Left ventricle myocardium superior (tissue), 1 donor: ENCODE measurements at places on chromosomes 13 and 19. TPM values are rescaled to one million over a fixed set of nuclear protein-coding genes. Genes with fewer than 3 reads are reported as not detected.

The LRRC63 gene
- 0.17 TPM for total RNA-seq

GRCh38 chr19:49832556-49832955 lies 14.5 kb downstream of the MED25 start:
- DNase-seq = no peak

DNA sequence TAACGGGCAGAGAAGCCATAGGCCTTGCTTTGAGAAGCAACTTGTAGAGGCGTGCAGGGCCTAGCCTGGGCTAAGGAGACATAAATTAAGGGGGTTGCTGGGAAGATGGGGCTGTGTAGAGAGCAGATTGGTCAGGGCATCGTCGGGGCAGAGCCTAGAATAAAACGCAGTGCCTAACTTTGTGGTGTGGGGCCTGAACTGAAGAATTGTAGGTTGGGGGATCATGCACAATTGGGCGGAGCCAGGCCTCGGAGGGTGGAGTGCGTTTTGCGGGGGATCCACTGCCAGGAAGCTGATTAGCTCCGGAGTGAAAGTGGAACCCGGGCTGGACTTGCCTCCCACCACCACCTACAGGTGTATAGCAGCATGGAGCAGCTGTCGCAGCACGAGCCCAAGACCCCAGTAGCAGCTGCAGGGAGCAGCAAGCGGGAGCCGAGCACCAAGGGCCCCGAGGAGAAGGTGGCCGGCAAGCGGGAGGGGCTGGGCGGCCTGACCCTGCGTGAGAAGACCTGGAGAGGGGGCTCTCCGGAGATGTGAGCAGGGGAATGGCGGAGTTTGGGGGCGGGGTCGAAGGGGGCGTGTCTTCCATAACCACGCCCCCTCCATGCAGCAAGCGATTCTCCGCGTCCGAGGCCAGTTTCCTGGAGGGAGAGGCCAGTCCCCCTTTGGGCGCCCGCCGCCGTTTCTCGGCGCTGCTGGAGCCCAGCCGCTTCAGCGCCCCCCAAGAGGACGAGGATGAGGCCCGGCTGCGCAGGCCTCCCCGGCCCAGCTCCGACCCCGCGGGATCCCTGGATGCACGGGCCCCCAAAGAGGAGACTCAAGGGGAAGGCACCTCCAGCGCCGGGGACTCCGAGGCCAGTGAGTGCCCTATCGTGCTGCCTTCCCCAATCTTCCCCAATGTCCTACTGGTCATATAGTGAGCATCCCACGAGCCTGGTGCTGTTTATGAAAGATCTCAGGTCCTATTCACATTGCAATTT lies 13.8 kb downstream of the DNASE2 start:
- DNase-seq = peak; percentile 72

DNA sequence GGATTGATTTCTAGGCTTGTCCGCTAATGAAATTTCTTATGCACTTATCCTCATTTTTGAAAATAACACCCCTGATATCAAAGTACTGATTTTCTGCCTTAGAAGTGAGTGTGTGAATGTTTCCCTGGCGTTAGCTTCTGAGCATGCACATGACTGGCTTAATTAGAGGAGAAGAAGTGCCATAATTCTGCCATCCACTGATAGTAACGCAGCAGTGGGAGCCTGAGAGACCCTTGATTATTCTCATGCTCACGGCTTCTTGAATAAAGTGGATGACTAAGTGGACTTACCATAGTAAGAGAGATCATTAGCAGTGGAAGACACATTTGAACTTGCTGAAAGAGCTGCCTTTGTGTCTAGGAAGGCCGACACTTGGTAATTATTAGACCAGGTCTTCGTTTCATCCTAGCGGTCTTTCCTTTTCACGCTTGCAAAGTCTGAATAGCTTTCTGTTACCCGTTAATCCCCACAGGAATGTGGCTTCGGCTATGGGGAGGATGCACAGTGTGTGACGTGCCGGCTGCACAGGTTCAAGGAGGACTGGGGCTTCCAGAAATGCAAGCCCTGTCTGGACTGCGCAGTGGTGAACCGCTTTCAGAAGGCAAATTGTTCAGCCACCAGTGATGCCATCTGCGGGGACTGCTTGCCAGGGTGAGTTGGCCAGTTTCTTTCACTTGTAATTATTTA lies 45.3 kb downstream of the TNFRSF19 start:
- DNase-seq = no peak

The KIR2DL4 gene
- not detected for total RNA-seq

DNA sequence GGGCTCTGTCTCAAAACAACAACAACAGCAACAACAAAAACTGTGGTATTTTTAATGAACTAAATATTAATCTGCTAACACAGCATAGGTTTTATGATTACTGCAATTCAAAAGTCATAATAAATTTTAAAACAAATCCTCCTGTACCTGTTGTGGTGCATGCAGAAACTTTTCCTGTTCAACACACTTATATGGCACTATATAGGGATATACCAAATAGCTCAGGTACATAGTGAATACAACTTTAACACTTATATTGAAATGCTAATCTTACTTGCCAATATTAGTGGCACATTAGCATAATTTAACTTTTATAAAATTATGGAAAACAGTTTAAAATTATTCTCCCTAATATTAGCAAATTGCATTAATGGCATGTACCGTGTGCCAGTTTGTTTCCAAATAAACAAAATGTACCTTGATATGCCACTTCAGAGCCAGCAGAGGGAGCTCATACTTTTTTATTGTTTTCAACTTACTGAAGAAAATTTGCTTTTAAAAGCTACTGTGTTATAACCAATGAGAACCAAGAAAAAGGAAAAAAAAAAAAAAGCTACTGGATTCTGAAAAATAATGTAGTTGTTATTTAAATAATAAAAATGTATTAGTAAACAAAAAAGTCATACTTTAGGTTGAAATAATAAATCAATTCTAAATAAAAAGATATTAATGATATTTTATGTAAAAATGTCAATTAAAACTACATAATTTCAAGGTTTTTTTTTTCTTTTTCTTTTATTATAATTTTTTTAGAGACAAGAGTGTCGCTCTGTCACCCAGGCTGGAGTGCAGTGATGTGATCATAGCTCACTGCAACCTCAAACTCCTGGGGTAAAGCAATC lies 18.0 kb upstream of the RBM26 start:
- DNase-seq = no peak

The IFI30 gene
- 20.6 TPM for total RNA-seq

DNA sequence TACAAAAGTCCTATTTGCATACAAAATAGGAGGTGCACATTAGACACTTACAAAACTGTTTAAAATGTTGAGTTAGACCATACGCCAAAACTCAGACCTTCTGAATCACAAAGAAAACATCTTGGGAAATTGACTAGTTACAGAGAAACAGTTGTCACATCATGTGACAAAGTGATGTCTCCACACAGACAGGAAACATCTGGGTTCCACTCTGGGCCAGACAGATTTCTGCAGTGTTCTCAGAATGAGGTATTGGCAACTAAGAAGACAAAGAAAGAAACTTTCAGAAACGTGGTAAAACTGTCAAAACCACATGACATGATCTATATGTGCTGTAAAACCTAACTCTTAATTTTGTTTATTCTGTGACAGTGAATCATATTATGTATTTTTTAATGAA lies 6.7 kb downstream of the ZNF793 start:
- DNase-seq = no peak

- no peak for DNase-seq
Observed at GRCh38 chr19:37946132-37946531, 39.1 kb downstream of the SIPA1L3 start.

- DNase-seq = no peak
Observed at GRCh38 chr13:21637296-21637695, 33.3 kb upstream of the MICU2 start.

DNA sequence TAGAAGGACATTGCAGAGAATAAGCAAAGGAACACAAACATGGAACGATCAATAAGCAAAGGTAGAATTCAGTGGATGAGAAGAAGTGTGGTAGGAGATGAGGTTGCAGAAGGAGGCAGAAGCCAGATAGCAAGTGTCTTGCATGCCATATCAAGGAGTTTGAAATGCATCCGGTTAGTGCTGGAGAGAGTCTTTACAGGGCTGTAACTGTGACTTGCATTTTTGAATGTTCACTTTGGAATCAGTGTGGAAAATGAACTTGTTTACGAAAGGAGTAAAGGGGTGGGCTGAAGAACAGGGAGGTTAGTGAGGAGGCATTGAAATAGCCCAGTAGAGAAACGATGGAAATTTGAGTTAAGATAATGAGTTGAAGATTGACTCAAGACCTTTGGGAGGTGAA lies 90.7 kb upstream of the MBNL2 start:
- no peak for DNase-seq

GRCh38 chr13:20995245-20995838 lies 66.0 kb downstream of the LATS2 start:
- DNase-seq = no peak

DNA sequence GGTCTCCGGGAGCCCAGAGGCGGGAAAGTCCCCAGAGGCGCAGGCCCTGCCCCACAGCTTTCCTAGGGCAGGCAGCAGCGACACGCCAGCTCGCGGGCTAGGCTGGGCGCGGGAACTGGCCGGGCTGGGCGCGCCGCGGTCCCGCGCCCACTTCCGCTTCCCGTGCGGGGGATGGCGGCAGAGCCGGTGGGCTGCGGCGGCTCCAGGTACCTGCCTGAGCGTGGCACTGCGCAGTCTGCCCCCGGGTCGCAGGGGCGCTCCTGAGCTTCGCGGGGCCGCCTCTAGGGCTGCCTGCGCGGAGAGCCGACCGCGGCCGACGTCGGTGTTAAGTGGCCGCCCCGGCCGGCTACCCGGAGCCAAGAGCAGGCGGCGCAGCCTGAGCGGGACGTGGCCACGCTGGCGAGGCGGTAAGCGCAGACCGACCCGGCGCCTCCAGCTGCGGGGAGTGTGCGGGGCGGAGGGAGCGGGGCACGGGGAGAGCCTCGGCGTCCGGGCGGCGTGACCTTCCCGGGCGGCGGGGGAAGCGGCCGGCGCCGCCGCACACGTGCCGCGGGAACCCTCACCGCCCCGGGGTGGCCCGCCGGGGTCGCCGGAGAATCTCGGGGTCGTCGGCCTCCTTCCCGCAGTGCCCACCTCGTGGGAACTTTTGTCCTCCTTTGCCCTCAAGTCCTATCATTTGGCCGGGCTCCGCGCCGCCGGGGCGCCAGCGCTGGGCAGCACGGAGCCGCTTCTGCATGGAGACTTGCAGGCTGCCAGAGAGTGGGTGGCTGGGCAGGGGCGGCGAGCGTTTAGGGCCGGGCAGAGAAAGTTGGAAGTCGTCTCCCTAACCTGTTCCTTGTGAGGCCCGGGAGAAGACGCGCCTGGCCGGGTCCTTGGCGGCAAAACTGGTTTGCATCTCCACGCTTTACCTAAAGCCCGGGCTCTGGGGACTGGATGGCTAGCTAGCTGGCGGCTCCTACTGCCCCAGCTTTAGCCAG lies 31.4 kb upstream of the MPHOSPH8 start:
- peak; percentile 64 for DNase-seq

DNA sequence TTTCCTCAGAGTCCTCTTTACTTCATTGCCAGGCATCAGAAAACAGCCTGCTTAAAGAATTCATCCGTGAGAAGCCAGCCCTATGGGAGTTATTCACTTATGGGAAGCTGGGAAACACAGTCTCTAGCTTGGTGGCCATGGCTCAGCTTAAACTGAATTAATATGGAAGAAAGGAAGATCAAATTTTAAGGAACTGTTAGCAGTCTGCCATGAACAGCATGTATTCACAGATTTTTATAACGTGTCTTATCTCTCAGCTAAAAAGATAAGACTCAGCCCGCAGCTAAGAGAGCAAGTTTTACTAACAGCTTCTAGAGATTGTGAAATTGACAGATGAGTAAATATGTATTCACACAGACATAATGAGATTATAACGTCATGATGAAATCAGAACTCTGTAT lies 253.7 kb upstream of the RXFP2 start:
- no peak for DNase-seq

DNA sequence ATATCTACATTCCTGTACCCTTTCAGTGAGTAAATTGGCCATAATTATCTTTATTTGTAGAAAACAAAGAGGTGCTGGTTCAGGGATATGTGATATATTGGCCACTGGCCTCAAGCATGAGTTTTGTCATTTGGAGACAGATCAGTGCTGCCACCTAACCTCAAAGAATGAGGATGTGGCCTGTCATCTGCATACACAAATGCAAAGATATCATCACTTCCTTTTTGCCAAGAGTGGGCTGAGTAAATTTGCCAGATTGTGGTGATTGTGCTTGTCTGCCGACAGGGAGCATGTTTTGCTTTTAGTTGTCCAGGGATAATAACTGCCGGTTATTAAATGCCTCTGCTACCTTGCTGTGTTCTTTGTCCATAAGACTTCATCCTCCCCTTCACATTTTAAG lies 44.2 kb downstream of the WASF3 start:
- DNase-seq = no peak

GRCh38 chr13:99087098-99087953 lies 109.5 kb upstream of the DOCK9 start:
- DNase-seq = peak; percentile 95

The KIR2DL3 gene
- total RNA-seq = not detected

The PSG6 gene
- total RNA-seq = not detected

The EIF3K gene
- 674 TPM for total RNA-seq

DNA sequence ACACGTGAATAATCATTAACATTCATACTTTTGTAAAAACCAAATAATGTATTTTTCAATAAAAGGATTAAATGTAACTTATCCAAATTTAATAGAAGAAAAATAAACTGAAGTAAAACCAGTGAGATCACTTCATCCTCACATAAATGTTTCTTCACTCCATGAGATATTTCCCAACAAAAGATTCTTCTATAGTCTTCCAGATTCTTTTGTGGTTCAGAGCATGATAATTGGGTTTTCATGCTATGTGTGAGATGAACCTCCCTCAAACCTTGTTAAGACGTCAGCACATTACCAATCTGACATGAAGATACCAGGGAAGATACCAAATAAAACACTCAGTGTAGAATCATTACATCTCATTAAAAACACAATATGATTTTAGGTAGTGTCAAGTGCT lies 62.9 kb upstream of the OXGR1 start:
- DNase-seq = no peak

The SIGLEC8 gene
- total RNA-seq = 0.15 TPM

GRCh38 chr19:7504684-7505083 lies 11.2 kb upstream of the ZNF358 start:
- DNase-seq = no peak

GRCh38 chr13:111602874-111603273 lies 282.4 kb downstream of the TEX29 start:
- no peak for DNase-seq

DNA sequence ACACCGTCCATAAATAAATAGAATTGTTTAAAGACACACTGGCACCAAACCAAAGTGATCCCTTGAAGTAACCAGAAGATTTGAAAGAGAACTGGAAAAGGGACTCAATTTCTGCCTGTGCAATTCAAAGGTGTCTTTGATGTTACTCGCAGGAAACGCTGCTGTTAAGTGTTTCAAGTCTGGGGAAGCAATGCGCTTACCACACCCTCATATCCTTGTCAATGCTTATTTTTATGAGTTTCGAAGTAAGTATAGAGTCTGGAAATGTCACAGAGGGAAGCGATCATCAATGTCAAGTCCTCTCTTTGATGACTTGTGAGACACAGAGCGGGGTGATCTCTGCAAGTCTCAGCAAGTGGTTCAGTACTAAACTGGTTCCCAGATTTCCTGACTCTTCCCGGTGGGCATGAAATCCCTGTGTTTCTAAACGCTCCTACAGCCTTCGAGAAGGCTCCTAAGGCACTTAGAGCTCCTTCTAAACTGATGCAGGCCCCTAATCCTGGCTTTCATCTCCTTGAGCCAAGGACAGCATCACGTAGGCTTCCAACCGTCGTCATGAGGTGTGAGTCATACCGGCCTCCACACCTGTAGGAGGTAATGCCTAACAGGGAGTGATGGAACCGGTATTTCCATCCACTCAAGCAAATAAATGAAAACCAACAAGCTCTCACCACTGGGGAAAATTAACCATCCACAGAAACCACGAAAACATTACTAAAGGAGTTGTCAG lies 22.8 kb downstream of the SYDE1 start:
- DNase-seq = no peak
